ENCODE measurements at places on chromosomes 3 and 15.

- no peak for DNase-seq
These were observed 134.8 kb downstream of the PGPEP1L start for GRCh38 chr15:98872774-98873173.

DNA sequence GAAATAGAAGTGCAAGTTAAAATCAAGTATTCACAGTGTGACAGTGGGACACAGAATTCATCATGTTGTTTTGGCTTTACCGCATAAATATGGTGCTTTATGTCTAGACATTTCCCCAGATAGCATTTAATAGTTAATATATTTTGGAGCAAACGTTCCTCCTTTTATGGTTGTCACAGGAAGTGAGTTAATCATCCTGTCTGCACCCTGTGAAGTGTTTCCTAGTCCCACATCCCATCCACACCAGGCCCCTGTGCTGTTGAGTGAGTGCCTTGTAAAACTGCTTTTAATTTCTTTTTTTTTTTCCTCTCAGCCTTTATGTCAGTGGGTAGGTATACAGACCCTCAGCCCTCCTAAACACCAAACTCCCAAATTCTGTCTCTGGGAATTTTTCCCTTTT lies 393.7 kb downstream of the FEZF2 start:
- no peak for DNase-seq

DNA sequence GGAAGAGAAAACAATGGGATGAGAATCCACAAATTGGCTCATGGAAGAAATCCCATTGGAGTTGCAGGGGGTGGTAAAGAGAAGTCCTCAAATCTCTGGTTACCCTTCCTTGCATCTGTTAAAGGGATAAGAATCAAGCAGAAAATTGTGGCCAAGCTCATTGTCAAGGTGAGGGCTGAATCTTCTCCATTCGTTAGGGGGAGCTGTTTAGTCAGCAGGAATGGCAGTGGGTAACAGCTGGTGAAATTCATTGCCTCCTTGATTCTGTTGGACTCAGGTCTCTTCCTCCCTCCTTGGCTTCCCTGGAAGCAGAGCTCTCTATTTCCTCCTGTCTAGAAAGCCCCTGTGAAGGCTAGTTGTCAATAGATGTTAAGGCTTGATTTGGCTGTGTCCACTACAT lies 343.1 kb upstream of the SEMA6D start:
- DNase-seq, result no peak

- DNase-seq, result peak; percentile 11
These were observed 124.3 kb downstream of the CHSY1 start for GRCh38 chr15:101127506-101128076.

GRCh38 chr15:90000186-90001001 lies 730 bp upstream of the ZNF710 start:
- no peak for DNase-seq

DNA sequence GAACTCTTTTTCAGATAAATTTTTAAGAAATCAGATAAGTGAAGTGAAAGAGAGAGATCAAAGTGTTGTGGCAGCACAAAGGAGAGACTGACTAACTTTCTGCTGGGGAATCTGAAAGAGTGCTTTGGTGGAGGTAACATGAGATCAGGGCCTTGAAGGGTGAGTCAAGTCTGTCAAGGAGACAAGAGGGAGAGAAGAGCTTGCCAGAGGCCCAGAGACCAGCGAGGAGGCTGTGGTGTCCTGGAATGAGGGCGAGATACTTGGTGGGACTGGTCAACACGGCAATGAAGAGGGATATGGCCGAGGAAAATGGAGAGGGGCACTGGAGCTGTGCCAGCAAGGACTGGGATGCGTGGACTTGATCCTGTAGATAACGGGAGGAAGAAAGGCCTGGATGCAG lies 4.6 kb downstream of the TADA3 start:
- DNase-seq, result no peak
